ENCODE measurements at places on chromosomes 5 and 9.

GRCh38 chr5:73625944-73626811, at the start of gene ARHGEF28:
ARHGEF28 (plus strand) TSS chr5:73626196; CDS start chr5:73684852, 58,656 bp downstream.
- peak; percentile 8 for DNase-seq

DNA sequence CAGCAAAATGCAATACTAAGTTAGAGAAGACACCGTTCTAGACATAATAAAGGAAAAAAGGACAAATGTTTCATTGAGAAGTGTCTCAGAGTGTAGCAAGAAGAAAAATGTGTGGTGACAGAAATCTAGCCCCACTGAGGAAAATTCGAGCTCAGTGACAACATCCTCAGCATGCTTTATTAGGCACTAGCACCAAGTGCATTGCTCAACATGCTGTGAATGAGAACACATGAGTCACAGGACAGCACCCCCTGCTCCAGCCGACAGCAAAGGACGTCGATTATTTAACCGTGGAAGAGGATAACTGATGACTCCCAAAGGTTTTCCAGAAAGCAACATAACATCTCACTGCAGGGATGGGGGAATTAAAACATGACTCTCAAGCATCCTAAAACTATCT, 182.7 kb downstream of the GNAQ start:
- peak; percentile 11 for DNase-seq

GRCh38 chr9:89080193-89080592, 88.9 kb downstream of the S1PR3 start:
- no peak for DNase-seq

GRCh38 chr5:657570-657969, 35.6 kb downstream of the TPPP start:
- DNase-seq, result no peak

GRCh38 chr5:178786417-178786816, 56.0 kb upstream of the ZNF354A start:
- no peak for DNase-seq

- no peak for DNase-seq
These were observed 6.2 kb downstream of the SLC45A2 start for GRCh38 chr5:33978306-33978705.

DNA sequence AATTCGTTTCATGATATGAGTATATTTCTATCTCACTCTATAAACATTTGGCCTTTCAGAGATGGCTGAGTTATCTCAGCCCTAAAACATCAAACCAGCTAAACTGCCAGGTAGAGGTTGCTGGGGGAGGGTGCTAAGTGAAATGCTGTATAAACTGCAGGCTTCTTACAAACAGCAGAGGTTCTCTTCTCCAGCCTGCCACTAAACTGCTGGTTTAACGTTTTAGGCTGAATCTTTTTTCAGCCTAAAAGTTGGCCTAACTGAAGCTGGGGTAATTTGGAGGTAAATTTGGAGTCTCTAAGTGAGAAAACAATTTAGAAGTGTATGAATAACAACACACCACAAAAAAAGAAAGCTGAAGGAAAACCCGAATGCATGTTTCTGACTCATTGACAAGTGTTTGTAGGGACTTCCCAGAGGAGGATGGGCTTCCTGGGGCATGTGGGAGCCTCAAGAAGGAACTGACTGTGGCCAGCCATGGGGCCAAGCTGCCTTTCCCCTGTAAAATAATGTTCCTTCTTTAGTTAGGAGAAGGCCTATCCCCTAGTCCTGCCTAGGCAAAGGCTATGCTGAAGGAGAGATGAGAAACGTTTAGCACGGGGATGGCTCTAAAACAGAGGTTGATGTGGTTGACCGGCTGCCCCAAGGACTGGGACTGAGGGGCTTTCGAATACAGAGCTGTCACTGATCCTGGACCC, 44.3 kb downstream of the SLC28A3 start:
- no peak for DNase-seq

DNA sequence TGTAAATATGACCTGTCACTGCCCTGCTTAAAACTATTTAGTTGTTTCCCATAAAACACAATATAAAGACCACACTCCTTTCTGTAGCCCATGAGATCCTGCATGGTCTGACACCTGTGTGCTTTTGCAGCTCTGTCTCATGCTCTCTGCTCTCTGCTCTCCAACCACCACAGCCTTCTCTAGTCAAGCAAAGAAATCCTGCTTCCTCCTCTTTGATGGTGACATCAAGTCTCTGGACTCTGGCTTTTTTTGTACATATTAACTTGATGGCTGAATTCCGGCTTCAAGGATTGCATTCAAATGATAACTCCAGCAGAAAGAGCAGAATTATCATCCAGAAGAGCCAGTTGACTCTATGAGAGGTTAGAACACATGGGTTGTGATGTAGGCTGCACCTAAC, 58.2 kb downstream of the CHSY3 start:
- no peak for DNase-seq

- DNase-seq, result no peak
These were observed 50.8 kb downstream of the SEMA5A start for GRCh38 chr5:9495121-9495520.

DNA sequence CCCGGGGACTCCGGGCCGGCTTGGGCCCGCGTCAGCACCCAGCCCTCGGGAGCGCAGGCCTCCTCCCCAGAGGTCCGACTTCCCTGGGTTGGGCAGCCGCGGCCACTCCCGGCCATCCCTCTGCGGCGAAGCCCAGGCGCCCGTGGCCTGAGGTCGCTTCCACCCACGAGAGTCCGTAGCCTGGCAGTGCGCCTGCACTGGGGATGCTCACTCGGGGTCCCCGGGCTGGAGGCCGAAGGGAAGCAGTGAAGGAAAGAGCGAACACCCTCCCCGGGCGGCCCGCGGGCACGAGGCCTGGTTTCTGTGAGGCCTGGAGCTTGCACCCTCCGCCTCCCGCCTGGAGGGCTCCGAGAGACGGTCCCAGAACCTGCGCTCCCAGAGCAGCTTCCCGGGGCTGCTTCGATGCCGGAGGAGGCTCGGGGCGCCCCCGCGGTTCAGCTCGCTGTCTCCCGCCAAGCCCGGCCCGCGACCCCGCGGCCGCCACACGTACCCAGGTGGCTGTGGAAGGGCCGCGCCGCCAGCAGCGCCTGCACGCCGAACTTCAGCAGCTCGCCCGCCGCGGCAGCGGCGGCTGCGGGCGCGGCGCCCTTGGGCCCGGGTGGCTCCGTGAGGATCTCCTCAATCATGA, 607 bp downstream of the BARX1 start:
- DNase-seq, result no peak

DNA sequence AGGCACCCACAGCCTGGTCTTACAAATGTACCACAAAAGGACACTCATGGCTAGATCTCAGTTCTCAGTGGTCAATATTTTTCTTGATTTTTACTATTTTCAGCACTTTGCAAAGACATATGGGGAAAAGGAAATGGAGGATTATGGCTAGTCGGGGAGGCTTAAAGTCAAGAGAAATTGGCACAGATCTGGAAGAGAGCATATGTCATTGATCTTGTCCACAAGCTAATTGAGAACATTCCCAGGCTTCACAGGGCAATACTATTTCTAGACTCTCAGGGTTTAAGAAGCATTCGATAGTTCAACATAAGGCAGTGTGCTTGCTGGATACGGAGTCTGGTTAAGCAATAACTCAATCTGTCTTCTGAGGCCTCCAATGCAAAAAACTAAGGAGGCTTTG, 285.8 kb downstream of the ZNF608 start:
- peak; percentile 54 for DNase-seq

DNA sequence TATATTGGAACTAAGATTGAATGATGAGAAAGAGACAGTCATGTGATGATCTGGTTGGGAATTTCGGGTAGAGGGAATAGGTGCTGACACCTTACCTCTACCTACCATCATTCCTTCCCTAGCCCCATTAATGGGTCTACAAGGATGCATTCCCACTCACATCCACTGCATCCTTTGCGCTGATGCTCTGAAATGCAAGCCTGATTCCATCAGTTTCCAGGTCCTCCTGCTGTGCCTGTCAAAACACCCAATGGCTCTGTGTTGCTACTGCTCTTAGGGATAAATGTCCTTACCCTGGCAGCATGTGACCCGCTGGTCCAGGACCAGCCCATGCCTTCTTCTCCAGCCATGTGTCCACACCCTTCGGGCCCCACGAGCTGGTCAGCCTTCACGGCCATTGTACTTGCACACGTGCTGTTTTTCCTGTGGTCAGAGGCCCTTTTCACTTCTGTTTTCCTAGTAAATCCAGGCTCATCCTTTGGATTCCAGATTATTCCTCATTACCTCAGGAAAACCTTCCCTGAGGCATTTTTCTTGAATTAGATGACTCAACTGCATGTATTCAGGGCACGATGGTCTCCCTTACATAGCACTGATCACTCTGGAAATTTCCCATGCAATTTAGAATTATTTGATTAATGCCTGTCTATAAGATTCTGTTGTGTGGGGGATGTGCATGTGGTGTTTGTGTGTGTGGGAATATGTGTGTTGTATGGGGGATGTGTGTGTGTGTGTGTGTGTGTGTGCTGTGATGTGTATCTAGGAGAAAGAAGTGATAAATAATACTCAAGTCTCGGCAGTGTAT, 185.0 kb downstream of the DIRAS2 start:
- no peak for DNase-seq

GRCh38 chr9:22210936-22211335, 201.8 kb upstream of the CDKN2B start:
- no peak for DNase-seq

DNA sequence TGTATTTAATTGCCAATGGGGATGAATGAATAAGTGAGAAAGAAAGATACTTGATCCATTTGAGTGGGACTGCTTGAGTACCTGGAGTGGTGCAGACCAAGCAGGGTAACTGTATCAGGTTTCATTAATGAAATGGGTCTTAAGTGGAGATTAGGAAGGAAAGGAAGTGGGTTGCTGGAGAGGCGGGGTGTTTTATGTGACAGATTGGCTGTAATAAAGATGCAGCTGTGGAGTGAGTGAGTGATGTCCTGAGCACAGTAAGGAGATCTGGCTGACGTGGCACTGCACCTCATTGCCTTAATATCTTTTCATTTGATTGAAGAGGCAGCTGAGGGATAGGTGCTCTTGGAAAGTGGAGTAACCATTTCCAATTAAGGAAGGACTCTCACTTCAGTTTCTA, 161.0 kb upstream of the CCDC152 start:
- DNase-seq, result no peak

DNA sequence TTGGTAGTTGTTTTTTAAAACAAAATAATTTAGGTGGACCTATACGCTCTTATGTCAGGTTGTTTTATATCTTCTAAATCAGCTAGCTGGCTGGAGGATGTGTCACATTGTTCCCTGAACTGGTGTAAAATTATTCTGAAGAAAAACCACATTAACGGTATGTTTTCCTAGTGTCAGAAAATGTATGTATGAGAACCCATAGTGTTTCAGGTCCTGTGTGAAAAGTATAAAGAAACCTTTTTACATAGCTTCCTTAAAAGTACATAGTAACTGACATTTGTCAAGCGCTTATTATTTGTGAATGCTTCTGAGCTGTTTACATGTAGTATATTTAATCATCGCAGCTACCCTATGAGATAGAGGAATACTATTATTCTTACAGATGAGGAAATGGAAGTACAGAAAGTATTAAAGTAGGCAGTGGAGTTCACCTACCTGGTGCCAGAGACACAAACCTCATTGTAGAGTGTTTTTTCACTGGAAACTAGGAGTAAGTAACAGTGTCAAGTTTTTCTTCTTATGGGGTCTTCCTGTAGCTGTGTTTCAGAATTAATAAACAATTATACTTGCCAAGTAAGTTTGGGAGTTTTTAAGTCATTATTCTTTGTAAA, 10.4 kb upstream of the FAM120AOS start:
- DNase-seq, result no peak

GRCh38 chr9:77909306-77909705, 122.3 kb downstream of the GNAQ start:
- no peak for DNase-seq

- DNase-seq, result no peak
These were observed 7.1 kb downstream of the FGFR4 start for GRCh38 chr5:177093803-177094202.

- DNase-seq, result no peak
These were observed 7.8 kb downstream of the RXRA start for GRCh38 chr9:134333874-134334581.

GRCh38 chr5:138953387-138954256, 78.5 kb upstream of the LRRTM2 start:
- peak; percentile 64 for DNase-seq

DNA sequence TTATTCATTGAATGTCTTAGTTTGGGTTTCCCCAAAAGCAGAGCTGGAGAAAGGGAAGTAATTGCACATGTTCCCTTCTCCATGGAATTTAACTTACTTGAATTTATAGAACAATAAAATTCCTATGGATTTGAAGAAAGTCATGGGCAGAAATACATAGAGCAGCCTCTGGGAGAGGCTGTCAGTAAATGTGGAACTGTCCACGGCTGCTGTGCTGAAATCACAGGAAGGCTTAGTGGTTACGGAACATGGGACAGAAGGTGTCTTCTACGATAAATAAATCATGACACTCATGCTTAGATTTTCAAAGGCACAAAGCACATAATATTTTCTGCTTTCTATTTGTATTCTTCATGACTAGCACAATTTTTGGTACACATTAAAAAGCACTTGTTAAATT, 440.6 kb upstream of the IZUMO3 start:
- no peak for DNase-seq

Measured in G401 (cell line).